ENCODE measurements at places on chromosomes 7 and 10.

GRCh38 chr7:39407137-39407536, 159.1 kb upstream of the YAE1 start:
- no peak for DNase-seq

GRCh38 chr7:114662002-114662677, 247.5 kb downstream of the FOXP2 start:
- DNase-seq: peak; percentile 7

DNA sequence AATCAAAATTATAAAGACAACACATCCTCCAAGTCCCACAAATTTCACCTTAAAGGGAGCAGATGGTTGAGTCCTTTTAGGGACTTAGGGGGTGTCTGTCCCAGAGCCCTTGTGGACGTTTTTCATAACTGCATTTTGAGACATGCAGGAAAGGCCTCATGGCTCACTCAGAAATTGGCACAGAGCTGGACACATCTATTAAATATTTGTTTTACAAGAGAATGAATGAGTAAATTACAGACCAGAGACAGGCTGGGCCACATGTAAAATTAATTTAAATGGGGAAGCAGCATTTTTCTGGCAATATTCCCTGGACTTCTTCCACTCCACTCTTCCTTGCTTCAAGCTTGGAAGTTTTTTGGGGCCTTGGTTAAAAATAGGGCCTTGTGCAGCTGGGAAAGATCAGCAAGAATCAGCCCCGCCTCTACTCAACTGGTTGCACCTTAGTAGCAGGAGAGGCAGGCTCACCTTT, 20.0 kb downstream of the LAMB1 start:
- DNase-seq: no peak

DNA sequence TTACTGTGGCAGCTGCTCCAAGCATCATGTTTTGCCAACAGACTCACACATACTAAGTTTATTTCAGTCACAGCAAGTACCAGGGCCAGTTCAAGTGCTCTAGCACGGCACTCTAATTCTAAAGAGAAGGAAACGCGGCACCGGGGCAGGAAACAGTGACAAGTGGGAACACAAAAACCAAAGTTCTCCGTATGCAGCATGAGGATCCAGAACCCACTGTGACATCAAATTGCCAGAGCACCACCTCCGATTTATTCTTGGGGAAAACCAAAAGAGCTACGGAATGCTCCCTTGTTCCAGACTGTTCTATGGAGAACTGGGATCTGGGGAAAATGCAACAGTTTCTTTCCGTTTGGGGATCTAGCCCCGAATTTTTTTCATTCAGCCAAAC, 448 bp upstream of the PTER start:
- no peak for DNase-seq

DNA sequence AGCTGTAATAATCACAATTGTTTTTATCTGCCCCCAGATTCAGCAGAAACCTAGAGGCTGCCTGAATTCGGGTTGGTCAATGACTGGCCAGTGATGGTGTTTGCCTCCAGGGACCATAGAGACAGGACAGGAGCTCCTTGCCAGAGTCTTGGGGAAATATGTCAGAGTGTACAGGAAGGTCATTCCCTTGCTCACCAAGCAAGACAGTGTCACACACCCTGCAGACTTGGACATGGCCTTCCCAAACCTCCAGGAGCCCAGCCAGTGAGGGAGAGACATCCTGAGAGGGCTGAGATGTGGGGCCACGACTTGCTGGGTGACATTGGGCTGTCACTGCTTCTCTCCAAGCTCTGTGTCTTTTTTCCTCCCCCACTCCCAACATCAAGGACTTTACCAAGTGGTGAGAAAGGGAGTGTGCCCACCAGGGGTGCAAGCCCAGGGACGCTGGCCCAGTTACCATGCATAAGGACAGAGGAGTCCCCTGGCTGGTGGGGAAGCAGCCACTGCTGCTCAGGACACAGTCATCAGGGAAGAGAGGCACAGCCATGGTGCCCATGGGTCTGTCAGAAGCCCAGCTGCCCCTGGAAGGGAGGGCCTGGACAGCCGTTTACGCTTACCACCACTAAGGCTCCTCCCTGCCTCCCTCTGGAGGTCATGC, 25.3 kb upstream of the C10orf53 start:
- no peak for DNase-seq

GRCh38 chr7:3154317-3154716, 110.7 kb upstream of the CARD11 start:
- no peak for DNase-seq

DNA sequence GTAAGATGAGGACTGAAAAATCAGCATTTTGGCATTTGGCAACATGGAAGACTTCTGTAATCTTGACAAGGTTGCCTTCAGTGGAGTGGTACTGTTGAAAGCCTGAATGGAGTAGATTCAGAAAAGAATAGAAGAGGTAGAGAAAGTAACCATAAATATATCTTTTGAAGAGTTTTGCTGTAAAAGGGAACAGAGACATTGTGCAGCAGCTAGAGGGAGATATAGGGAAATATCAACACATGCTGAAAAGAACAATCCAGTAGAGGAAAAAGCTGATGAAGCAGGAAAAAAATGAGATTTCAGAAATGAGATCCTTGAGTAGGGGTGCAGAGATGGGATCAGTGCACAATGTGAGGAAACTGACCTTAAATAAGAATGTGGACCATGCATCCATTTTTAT, 60.0 kb downstream of the RAPGEF5 start:
- DNase-seq: no peak

DNA sequence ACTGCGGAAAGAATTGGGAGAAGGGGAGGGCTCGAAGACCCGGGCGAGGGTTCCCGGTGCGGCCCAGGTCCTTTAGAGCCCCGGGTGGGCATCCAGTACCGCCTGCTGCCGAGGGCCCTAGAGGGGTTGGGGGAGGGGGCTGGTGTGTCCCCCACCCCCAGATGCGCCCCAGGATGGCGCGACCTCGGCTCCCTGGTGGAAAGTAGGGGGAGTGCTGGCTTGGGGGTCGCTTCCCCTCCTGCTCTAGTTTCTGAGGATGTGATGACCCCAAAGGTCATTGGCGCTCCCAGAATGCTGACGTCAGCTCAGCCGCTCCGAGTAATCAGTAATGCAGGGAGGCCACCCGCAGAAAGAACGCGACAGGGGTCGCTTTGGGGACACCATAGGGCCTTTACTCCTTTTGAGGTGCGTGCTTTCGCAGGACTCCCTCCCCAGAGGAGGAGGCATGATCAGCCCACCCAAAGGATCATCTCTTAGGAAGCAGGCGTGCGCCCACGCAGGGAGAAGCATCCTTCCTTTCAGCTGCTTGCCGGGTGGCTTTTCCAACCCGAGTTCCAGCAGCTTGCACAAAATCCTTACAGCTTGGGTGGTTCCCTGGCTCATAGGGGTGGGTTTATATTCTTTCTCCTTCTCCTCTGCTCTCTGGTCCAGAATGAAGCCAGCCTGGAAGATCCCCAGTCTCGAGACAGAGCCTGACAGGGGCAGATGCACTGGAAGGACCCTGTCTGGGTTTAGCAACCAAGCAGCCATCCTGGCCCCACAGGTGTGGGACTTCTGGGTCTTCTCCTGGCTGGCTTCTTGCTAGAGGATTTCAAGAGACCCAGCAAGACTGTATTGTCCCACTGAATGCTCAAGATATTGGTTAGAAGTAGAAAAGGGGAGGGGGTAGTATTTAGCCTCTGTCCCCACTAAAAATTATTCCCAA, 1.3 kb upstream of the PRKAG2 start:
- no peak for DNase-seq

GRCh38 chr7:158997110-158997453, 140.7 kb downstream of the DYNC2I1 start:
- peak; percentile 55 for DNase-seq

- DNase-seq: no peak
Measured at GRCh38 chr10:32400961-32401360, 45.0 kb upstream of the CCDC7 start.

DNA sequence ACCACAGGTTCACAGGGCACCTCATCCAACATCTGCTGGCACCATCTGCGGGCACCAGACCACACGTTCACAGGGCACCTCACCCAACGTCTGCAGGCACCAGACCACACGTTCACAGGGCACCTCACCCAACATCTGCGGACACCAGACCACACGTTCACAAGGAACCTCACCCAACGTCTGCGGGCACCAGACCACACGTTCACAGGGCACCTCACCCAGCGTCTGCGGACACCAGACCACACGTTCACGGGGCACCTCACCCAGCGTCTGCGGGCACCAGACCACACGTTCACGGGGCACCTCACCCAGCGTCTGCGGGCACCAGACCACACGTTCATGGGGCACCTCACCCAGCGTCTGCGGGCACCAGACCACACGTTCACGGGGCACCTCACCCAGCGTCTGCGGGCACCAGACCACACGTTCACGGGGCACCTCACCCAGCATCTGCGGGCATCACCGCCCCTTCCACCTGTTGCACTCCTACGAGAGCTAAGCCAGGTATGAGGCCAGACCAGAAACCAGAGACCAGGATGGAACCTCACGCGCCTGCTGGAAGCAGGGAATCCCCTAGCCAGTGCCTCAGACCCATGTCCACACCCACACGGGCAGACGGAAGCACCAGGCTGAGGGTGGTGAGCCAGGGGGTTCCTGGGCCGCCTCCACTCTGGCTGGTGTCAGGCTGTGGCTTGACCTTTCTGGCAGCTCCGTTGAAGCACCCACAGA, 182.8 kb downstream of the MAD1L1 start:
- no peak for DNase-seq

- DNase-seq: no peak
Measured at GRCh38 chr10:132984801-132985545, 42.6 kb upstream of the CFAP46 start.

- DNase-seq: no peak
Measured at GRCh38 chr7:691361-692045, 35.0 kb upstream of the DNAAF5 start.

DNA sequence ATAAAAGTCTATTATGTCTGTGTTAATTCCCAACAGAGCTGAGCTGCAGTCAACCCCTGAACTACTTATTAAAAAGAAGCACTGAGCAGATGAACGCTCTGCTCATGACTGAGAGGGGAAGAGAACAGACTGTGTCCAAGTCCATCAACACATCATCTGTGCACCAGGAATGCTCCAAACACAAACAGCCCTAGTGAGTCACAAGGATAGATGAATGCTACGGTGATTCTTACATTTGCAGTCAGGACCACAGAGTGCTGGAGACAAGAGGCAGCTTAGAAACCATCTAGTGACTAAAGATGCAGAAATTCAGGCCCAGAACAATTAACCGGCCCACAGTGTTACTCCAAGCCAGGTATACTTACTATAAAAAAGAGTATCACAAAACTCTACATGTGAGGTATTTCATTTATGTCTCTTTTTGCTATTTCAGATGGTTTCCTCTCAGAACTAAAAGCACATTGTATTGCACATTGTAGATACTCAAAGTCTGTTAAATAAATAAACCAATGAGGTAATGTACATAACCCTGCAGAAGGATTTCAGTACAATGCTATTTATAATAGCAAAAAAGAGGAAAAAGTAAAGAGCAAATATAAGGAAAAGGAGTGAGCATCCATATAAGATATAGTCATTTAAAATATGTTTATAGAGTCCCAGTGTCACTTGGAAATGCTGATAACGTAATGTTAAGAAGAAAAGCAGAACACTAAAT, 159.2 kb downstream of the KCNMA1 start:
- DNase-seq: no peak

- DNase-seq: no peak
Measured at GRCh38 chr7:47471831-47472230, 110.1 kb downstream of the TNS3 start.

DNA sequence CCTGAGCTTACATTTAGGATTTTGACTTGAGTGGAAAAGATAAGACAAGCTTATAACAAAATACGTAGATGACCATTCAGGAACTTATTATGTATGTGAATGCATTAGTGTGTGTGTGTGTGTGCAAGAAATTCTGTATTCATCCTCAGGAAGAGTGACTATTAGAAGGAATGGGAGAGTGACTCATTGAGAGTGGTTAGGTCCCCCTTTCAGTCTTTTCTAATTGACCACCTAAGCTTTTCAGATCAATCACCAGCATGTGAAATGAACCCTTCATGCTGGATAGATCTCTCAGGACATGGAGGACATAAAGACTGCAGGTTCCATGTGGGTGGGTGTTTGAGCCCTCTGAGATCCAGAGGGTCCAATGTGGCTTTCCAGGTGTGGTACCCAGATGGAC, 153.5 kb downstream of the MBL2 start:
- no peak for DNase-seq
